ENCODE measurements at places on chromosomes 1 and 21.

DNA sequence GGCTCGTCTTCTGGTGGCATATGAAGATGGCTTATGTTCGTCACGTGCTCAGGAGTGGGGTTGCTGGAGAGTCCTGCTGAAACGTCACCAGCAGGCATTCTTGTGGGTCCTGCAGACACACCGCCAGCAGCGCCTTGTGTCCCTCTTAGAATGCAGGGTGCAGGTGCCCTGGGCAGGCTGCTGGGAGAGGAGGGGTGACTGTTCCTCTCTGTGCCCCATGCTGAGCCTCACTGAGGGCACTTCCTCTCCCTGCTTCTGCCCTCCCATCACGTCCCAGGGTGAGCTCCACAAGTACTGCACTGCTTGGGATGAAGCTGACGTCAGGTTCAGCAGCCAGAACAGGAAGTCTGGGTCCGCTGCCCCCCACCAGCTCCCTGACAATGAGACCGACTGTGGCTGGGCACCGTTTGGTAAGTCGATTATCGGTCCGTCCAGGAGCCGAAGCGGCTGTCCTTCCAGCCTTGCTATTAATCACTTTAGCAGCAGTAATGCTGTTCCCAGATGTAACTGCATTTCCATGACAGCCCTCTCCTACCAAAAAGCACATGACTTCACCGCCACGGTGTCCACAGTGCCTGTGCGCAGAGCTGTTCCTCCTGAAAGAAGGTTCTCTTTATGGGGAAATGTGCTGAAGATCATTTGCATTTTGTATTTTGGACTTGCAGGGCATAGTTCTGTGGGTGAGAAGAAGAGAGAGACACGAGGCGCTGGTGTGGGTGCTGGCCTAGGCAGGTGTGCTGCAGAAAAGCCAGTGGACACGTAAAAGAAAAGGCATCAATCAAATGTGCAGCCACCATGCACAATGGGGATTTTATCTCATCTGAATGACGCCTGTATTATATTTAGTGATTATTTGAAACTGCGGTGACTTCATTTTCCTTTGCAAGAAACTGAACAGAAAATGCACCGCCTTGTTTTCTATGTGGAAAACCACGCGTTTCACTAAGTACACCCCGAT, 21.0 kb downstream of the SLC37A1 start:
- H3K27me3 ChIP-seq = no peaks in the 10 kb centered on the region
- no peak overlapping the region for H3K4me3 ChIP-seq
- H3K4me1 ChIP-seq = no peaks in the 10 kb centered on the region
- H3K27ac ChIP-seq = no peak overlapping the region
- peaks cover 28% of the 10 kb centered on the region for H3K36me3 ChIP-seq
- no peak for DNase-seq

DNA sequence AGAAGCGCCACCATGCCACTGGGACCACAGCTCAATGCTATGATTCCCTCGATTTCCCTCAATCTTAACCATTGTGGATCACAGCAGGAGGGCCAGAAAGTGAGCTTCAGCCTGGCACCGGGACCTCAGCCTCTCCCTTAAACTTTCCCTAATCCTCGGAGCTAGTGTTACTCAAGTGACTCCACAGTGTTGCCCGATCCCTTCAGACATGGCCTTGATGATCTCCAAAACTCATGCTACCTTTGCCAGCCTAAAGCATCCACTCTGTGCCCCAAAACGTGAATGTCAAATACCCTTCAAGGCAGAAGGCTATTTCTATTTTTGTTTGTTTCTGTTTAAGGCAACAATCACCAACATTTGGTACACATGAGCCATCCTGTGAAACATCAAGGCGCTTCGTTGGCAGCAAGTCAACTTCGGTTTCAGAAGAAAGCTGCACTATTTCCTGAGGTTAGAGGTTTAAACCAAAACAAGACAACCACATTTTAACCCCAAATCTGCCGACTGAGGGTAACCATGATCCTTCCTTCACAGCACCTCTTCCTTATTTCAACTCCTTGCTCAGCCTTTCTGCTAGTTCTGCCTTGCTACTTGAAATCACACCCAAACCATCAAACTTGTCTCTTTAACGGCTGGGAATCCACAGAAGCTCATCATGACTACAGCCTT, 94.4 kb upstream of the KRTAP19-8 start:
- peaks cover 22% of the 10 kb centered on the region for H3K4me1 ChIP-seq
- peak overlapping the region; percentile 59 for H3K27ac ChIP-seq
- H3K4me3 ChIP-seq = peak overlapping the region; percentile 21
- peak; percentile 28 for DNase-seq
- no peaks in the 10 kb centered on the region for H3K27me3 ChIP-seq

DNA sequence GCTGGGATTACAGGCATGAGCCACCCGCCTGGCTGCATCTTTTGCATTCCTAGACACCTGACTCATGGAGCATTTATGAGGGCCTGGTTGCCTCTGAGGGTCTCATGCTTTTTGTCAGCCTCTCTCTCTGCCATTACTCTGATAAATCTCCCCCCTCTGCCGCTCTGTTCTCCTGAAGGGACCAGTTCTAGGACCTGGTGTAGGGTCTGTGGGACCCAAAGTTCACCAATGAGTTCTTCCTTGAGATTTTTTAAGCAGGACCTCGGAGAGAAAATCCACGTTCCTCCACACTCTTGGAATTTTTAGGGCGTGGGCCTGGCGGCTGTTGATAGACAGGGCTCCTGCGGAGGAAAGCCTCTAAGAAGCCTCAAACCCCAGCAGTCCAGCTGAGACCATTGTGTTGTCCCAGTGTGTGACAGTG, 91.9 kb upstream of the ERRFI1 start:
- H3K4me3 ChIP-seq = no peak overlapping the region
- no peaks in the 10 kb centered on the region for H3K4me1 ChIP-seq
- no peak overlapping the region for H3K27ac ChIP-seq
- no peak for DNase-seq

GRCh38 chr1:116540088-116540487, 30.7 kb downstream of the CD58 start:
- no peak overlapping the region for H3K27ac ChIP-seq
- no peak overlapping the region for H3K4me3 ChIP-seq
- peaks cover 27% of the 10 kb centered on the region for H3K36me3 ChIP-seq
- no peak for DNase-seq
- H3K4me1 ChIP-seq = peaks cover 8% of the 10 kb centered on the region
- H3K27me3 ChIP-seq = no peaks in the 10 kb centered on the region

DNA sequence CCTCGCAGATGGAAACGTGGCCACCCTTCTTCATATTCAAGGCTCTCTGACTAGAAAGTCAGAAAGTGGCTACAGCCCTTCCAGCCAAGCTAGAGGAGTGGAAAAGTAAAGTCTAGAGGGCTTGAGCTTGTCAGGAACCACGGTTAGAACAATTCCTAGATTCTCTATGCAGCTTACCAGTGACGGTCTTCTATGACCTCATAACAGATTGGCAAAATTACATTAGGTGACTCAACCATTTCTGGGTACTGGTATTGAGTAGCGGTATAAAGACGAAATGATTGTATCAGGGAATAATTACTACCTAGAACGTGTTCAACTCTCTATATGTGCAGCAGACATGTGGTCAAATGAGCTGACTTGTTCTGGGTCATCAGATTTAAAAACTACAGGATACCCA, 155.0 kb upstream of the RUNX1 start:
- H3K27ac ChIP-seq = no peak overlapping the region
- H3K4me3 ChIP-seq = no peak overlapping the region
- no peaks in the 10 kb centered on the region for H3K36me3 ChIP-seq
- no peak for DNase-seq
- H3K4me1 ChIP-seq = peaks cover 4% of the 10 kb centered on the region

- no peaks in the 10 kb centered on the region for H3K4me1 ChIP-seq
- DNase-seq = no peak
- no peak overlapping the region for H3K27ac ChIP-seq
- H3K27me3 ChIP-seq = peaks cover 14% of the 10 kb centered on the region
Measured at GRCh38 chr1:16226490-16227179, 10.3 kb downstream of the CPLANE2 start.

- peaks cover 49% of the 10 kb centered on the region for H3K36me3 ChIP-seq
- H3K27ac ChIP-seq = no peak overlapping the region
- no peak overlapping the region for H3K4me3 ChIP-seq
- H3K4me1 ChIP-seq = peaks cover 12% of the 10 kb centered on the region
- H3K27me3 ChIP-seq = no peaks in the 10 kb centered on the region
Measured at GRCh38 chr1:167670563-167670962, 40.5 kb downstream of the RCSD1 start.

- H3K4me1 ChIP-seq = no peaks in the 10 kb centered on the region
Measured at GRCh38 chr21:43613755-43614638, 45.3 kb downstream of the HSF2BP start.

- no peak overlapping the region for H3K4me3 ChIP-seq
- H3K4me1 ChIP-seq = no peaks in the 10 kb centered on the region
- no peak for DNase-seq
- H3K36me3 ChIP-seq = no peaks in the 10 kb centered on the region
- H3K27me3 ChIP-seq = no peaks in the 10 kb centered on the region
Measured at GRCh38 chr21:45598109-45598508, 45.4 kb upstream of the PCBP3 start.

DNA sequence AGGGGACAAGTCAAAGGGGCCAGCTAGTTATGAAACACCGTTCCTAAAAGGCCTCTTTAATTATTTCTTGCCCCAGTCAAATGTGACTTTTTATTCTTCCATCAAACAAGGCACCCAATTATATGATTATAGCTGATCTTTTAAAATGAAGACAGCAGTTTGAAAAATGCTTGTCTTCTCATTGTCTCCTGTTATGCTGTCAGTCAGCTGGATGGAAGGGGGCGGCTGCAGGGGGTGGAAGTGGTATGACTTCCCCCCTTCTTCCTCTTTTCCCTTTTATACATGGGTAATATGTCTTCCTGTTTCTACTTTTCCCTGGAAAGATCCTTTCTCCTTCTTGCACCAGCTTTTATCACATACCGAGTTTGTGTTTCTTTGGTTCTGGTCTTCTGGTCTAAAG, 25.8 kb upstream of the KCNA10 start:
- no peaks in the 10 kb centered on the region for H3K27me3 ChIP-seq
- H3K27ac ChIP-seq = no peak overlapping the region

- DNase-seq = no peak
- no peaks in the 10 kb centered on the region for H3K36me3 ChIP-seq
- no peaks in the 10 kb centered on the region for H3K27me3 ChIP-seq
- no peak overlapping the region for H3K27ac ChIP-seq
- no peaks in the 10 kb centered on the region for H3K4me1 ChIP-seq
- no peak overlapping the region for H3K4me3 ChIP-seq
Measured at GRCh38 chr1:115031595-115031994, 2.0 kb downstream of the TSHB start.

- H3K4me1 ChIP-seq = no peaks in the 10 kb centered on the region
- H3K36me3 ChIP-seq = no peaks in the 10 kb centered on the region
- H3K4me3 ChIP-seq = no peak overlapping the region
- no peak overlapping the region for H3K27ac ChIP-seq
Measured at GRCh38 chr1:95012389-95012788, 60.4 kb downstream of the ALG14 start.

DNA sequence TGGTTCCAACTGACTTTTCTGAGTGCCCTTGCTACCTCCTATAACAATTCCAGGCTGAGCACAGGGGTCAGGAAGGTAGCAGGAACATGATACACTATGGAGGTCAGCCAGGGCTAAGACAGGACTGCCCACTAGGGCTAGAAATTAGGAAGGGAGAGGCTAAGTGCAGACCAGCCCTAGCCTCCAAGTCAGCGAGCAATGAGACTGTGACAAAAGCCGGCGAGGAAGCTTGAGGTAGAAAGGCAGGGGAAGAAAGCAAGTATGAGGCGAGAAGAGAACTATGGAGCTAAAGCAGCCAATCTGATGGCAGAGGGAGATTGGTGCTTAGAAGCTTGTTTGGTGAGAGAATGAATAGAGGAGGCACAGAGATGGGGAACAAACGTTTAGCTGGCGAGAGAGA, 4.7 kb downstream of the UROD start:
- peaks cover 10% of the 10 kb centered on the region for H3K36me3 ChIP-seq
- no peak for DNase-seq
- H3K4me3 ChIP-seq = no peak overlapping the region
- peaks cover 11% of the 10 kb centered on the region for H3K4me1 ChIP-seq
- H3K27ac ChIP-seq = no peak overlapping the region
- no peaks in the 10 kb centered on the region for H3K27me3 ChIP-seq

DNA sequence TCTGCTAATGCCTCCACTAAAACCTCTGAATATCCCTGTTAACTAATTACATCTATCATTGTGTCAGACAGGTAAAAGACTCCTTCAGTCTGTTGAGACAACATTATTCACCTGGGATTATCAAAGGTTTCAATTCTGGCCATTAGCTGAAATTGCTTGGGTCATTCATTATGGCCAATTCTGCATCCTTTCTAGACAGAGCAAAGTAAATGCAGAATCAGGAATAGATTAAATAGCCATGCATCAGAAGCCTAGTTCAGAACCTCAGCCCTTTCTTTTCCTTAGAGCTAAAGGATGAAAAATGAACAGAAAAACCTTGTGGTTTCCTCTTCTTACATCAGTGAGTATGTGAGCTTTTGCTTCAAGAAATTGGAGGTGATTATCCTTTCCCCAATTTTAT, 665.4 kb upstream of the CAMK1G start:
- DNase-seq = no peak
- no peaks in the 10 kb centered on the region for H3K36me3 ChIP-seq
- no peaks in the 10 kb centered on the region for H3K4me1 ChIP-seq

- H3K27me3 ChIP-seq = no peaks in the 10 kb centered on the region
- no peak overlapping the region for H3K4me3 ChIP-seq
- no peak overlapping the region for H3K27ac ChIP-seq
- H3K4me1 ChIP-seq = peaks cover 32% of the 10 kb centered on the region
Measured at GRCh38 chr1:101004670-101005069, 20.9 kb downstream of the DPH5 start.

DNA sequence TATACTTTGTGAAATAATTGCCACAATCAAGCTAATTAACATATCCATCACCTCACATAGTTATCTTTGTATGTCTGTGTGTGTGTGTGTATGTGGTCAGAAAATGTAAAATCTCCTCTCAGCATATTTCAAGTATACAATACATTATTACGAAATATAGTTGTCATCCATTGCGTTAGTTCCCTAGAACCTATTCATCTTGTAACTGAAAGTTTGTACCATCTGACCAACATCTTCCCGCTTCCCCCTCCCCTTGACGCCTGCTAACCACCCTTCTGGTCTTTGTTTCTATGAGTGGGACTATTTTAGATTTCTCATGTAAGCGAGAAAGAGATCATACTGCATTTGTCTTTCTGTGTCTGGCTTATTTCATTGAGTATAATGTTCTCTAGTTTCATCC, 455.3 kb downstream of the KCNT2 start:
- H3K4me3 ChIP-seq = no peak overlapping the region
- H3K27me3 ChIP-seq = no peaks in the 10 kb centered on the region
- DNase-seq = no peak
- no peak overlapping the region for H3K27ac ChIP-seq

DNA sequence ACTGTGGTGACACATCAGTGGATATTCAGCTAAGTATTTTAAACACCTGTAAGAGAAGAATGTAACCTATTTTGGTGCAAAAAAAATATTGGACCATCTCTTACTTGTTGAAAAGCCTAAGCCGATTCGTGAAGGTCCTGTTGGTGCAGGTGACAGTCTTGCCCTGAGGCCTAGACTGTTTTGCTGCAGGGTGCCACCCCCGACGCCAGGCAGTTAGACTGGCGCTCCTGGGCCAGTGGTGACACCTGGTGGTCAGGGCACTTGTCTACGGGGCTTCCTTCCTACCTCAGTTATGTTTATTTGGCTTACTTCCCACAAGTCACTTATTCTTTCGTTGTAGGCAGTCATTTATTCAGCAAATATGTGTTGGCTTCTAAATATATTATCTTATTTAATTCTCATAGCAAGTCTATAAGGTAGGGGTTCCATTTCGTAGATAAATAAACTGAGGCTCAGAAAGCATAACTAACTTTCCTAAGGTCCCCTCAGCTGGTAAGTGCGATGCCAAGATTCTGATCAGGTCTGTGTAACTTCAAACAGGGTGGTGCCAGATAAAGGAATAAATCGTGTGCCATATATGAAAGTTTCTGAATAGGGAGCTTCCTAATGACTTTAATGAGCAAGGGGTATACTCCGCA, 1.9 kb downstream of the EEIG2 start:
- no peaks in the 10 kb centered on the region for H3K36me3 ChIP-seq
- peaks cover 19% of the 10 kb centered on the region for H3K4me1 ChIP-seq
- peak; percentile 75 for DNase-seq
- no peak overlapping the region for H3K27ac ChIP-seq
